ENCODE measurements at places on chromosomes 5 and 9.

DNA sequence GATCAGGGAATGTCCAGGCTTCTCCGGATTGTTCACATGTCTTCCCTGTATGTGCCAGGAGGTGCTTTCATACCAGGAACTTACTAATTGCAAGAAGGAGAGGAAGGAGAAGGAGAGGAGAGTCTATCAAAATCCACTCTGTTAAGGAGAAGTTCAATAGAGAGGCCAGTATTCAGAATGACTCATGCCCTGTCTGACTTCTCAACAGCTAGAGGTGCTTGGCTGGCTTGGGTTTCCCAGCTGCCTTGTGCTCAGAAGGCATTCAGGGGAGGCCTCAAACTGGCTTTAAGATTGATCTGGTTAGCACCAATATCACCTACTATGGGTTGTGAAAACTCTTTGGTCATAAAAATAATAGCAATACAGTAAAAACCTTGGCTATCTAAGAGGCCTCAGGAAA lies 167.9 kb upstream of the GLRA1 start:
- no peak for DNase-seq

DNA sequence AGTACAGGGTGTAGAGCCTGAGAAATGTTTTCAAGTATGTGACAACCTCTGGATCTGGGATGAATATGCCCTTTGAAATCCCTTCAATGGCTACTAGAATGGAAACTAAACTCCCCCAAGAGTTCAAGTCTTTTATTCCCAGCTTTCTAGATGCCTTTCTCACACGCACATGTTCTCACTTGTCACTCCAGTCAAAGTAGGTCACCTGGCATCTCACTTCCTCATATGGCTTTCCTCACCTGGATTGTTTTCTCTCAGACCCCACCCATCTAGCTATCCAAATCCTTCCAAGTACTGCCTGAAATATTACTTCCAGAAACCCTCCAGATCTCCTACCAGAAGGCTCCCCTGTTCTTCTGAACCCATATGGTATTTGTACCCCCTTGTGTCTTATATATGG lies 615.4 kb upstream of the KLF4 start:
- no peak for DNase-seq

DNA sequence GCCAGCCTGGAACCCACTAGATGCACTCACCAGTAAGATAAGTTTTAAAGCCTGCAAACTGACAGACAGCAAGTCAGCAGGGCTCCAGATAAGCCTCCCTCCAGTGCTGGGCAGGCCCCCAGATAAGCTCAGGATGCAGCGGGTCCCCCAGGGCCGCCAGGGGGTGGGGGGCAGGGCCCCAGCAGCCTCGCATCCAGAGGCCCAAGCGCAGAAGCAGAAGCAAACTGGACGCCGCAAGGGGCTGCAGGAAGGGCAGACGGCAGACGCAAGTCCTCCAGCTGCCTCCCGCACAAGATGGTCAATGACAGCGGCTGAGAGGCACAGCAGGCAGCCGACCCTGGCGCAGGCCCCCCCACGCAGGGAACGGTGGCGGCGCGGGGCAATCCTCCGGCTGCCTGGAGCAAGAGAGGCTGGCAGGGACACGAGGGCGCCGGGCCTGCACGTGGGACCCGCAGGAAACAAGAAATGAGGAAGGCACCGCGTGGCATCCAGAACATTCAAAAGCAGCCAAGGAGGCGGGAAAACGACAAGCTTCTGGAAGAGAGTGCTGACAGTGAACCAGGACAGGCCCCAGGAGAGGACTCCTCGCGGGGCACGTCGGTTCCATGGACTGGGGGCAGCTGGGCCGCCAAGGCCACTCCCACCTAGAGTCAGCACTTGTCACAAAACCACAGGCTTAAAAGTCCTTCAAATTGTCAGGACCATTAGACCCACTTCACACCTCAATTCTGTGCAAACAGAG lies 49.8 kb downstream of the ROR2 start:
- DNase-seq = no peak

- DNase-seq = no peak
These were observed 7.9 kb upstream of the FOXE1 start for GRCh38 chr9:97845130-97845529.

GRCh38 chr5:76732405-76733048 lies 16.6 kb downstream of the F2R start:
- peak; percentile 5 for DNase-seq

- DNase-seq = no peak
These were observed 377.6 kb downstream of the DNAH5 start for GRCh38 chr5:13566871-13567339.

GRCh38 chr9:116685166-116685565 lies 1.9 kb upstream of the TRIM32 start:
- DNase-seq = no peak

GRCh38 chr5:51518607-51519006 lies 135.4 kb downstream of the ISL1 start:
- DNase-seq = no peak

- no peak for DNase-seq
These were observed 286.7 kb downstream of the NFIB start for GRCh38 chr9:14027116-14027800.

GRCh38 chr9:136024696-136025316 lies 63.6 kb upstream of the UBAC1 start:
- DNase-seq = no peak
